ENCODE measurements at places on chromosomes 1 and 21.

DNA sequence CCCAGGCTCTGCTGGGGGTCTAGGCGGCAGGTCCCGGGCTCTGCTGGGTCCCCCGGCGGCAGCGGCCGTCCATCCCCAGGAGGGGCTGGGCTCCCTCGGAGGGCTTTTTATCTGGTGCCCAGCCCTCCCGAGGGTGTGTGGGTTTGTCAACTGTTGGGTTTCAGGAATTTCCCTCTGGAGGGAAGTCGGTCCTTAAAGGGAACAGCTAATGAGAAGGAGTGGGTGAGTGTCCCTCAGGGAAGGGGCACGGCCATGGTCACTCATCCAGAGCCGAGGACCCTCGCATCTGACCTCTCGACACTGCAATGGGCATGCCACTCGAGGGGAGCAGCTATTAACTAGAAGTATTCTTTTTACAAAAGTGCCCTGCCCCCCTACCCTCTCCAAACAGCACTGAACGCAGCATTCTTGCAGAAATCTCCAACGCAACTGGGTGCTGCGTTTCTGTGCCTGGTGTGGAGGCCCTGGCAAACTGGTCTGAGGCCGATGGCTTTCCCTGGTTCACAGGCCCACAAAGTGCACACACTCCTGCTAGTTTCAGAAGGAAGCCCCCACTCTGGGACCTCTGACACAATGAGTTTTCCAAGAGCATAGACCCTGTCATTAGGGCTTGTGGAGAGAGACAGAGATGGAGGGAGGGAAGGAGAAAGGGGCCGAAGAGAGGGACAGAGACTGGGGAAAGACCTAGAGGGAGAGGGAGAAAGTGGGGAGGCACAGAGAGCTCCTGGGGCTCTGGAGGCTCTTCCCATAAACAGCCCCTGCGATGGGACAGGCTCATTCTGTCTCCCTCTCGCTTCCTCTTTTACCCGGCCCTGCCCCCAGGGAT is 1.0 kb upstream of the TSPEAR start:
- DNase-seq: no peak

- no peak for DNase-seq
Measured at GRCh38 chr1:33573661-33574060, 101.2 kb downstream of the ZSCAN20 start.

DNA sequence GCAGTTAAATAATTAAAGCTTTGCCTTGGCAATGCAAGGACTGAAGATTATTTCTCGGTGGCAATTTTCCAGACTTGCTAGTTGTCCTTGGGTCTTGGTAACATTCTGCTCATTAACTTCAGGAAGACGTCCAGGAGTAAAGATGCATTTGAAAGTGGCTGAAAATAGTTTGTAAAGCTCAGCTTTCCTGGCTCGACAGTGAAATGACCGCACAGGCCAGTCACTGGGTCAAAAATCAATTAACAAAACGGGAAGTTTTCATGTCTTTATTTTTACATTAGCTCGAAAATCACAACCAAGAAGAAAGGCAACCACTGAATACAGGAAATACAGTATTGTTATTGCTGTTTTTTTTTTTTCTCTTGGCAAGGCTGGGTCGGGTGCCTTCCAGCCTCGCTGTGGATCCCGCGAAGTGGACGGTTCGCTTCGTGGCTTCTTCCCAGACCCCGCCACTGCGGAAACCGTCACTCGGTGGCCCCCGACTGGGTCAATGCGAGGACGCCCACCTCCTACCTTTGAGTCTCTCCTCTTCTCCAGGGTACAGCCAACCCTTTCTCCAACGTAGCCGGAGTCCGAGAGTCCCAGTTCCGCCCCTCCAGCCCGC is 479 bp upstream of the SNX7 start:
- peak; percentile 43 for DNase-seq

DNA sequence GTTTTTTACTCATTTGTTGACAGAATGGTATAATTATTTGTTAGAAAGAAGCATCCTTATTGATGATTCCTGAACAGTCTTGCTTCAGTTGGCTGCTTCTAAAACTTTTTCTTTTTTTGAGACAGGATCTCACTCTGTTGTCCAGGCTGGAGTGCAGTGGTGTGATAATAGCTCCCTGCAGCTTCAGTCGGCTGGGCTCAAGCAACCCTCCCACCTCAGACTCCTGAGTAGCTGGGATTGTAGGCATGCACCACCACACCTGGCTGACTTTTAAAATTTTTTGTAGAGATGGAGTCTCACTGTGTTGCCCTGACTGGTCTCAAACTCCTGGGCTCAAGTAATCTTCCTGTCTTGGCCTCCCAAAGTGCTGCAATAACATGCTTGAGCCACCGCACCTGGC is 38.8 kb downstream of the MACF1 start:
- DNase-seq: no peak

DNA sequence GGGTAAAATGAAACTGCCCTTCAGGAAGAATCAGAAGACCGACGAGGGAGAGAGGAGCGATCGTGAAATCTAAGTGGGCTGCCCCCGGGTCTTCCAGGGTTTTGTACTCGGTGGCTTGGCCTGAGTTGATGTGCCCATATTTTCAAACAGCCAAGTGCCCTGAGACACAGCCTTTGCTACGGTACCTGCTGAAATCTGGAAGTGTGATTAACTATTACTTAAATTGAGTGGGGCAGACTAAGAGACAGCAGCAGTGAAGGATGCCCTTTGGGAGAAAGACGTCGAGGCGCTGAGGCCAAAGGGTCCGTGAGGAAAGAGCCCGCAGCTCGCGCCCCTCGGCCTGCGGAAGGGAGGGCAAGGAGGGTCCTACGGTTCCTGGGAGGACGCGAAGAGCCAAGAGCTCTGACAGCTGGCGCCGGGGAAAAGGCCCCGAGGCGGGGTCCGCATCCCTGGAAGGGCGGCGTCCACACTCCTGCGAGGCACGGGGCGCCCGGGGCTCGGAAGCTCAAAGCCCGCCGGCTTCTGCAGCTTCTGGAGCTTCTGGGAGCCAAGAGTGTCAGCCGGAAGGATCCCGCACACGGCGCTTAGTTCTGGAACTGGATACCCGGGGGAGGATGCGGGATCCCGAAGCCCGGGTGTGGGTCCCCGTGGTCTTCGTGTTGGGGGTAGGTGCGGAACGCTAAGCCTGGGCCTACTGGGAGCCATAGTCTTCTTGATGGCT is 15.4 kb upstream of the RNU1-4 start:
- no peak for DNase-seq

All from adipocyte (in vitro differentiated cells).